H1 (cell line): ENCODE measurements at places on chromosomes 7 and 10. TPM values are rescaled to one million over a fixed set of nuclear protein-coding genes. Genes with fewer than 3 reads are reported as not detected.

Gene EGFR
- total RNA-seq = 5.8 and 6.0 TPM in 2 replicates

Gene C10orf71
- not detected in 2 replicates for total RNA-seq

Gene OPN4
- not detected in 2 replicates for total RNA-seq

DNA sequence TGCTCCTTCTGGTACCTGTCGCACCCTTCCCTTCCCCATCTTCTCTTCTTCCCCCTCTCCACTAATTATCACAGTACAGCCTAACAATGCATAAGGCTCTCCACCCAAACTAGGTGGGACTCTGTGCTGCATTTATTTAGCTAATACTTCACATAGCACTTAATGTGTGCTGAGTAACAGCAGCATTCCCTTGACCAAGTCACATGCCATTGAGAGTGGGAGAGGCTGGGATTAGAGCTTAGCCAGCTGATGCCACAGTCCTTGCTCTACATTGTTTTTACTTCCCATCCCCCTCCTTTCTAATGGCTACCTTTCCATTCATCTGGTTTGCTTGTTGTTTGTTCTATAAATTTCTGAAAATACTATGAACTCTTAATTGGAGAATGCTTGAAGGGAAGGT, 426.9 kb downstream of the LRMDA start:
- no peak for DNase-seq

GRCh38 chr7:36021367-36021766, 131.7 kb upstream of the EEPD1 start:
- no peak for DNase-seq

GRCh38 chr7:40205992-40206391, 71.2 kb downstream of the SUGCT start:
- DNase-seq = no peak

GRCh38 chr10:112723876-112724275, 226.2 kb upstream of the TCF7L2 start:
- DNase-seq = no peak

DNA sequence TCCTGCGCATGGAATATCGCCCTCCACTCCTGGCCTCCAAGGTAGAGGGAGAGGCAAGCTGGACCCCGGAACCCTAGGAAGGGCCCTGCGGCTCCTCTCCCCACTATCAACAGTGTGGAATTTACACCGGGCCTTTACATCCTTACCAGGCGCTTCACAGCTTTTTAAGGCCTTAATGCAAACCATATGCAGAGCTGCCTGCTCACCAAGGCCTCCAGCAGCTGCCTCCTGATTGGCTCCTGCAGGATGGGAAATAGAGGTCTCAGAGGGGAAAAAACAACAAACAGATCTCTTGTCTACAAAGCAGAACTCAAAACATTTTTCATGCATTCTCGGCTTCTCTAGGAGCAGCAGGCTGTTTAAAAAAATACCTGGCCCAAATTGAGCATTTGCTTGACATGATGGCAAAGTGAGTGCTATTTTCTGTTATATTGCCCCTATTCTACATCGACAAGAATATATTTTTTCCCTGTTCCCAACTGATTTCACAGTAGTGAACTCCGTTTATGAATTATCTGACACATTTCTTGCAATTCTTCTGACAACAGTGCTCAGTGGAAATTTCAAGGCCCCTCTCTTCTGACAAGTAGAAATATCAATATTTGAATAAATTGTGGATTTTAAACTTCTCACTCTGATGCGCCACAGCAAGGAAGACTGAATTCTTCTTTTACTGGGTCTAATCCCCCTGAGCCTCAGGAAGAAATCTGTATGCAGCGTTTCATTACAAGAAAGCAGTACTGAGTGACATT, 51.7 kb downstream of the EBF3 start:
- no peak for DNase-seq

DNA sequence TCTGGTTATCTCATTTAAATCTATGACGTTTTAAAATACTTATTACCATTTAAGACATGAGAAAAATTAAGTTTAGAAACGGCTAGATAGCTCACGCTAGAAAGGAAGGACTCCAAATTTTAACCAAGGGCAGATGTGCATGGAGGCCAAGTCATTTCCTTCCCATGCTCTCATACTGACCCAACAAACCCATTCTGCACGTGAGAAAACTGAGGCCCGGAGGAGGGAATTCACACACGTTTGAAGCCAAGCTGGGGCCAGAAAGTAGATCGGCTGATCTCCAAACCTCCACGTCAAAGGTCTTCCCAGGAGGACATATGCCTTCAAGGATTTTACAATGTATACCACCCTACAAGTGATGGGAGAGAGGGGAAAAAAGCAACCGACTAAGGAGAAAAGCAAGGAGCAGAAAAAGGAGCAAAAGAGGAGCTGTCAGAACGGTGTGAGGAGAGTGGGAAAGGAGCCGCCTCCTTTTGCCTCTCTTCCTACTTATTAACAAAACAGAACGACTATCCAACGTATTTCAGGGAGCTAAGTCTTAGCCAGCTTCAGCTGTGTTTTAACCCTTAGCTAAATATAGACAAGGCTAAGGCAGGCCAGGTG, 645 bp upstream of the SIRT1 start:
- DNase-seq = no peak

DNA sequence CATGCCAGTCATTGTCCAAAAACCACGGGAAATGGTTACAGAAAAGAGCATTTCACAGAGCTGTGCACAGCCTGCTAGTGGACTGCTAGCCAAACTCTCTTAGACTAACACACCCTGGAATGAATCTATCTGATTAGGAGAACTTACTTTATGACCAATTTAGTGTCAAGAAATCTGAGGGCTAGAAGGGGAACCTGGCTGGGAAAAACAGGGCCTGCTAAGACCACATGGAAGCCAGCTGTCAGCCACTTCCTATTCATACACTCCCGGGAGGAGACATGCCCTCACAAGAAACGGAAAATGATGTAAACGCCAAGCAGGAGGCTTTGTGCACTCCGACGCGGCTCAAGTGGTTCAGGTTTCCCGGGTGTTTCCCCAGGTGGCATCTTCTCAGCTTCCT, 54.8 kb downstream of the MPP7 start:
- no peak for DNase-seq

- DNase-seq = no peak
Measured at GRCh38 chr7:140084142-140084655, 21.4 kb upstream of the PARP12 start.

- DNase-seq = no peak
Measured at GRCh38 chr10:132319853-132320653, 11.9 kb upstream of the LRRC27 start.
